ENCODE measurements at places on chromosomes 5 and 9.

DNA sequence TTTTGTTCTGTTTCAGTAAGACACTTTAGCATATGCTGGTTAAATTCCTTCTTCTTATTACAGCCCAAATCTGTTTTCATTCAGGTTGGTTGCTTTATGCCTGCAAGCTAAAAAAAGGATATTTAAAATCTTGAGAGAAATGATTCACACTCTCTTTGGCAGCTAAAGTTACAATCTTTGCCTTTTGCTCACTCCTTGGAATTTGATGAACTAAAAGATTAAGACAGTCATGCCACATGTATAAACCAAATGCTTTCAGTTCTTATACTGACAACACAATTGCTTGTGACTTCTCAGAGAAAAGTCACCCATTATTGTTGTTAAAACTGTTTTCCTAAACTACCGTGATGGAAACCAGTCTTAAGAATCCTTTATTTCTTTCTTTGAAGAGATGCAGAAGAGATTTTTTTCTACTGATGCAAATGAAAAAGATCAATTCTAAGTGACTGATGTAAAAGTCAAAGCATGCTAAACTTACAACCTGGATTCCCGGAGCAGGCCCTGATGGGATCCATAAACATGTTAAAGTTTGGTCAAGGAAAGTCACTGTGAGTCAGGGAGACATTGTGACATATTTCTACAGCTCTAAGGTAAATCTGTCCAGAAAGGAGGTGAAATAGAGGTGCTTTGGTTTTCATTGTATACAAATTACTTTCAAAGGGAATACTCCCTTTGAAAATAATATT is 144.2 kb upstream of the CDH10 start:
- no peak for DNase-seq

DNA sequence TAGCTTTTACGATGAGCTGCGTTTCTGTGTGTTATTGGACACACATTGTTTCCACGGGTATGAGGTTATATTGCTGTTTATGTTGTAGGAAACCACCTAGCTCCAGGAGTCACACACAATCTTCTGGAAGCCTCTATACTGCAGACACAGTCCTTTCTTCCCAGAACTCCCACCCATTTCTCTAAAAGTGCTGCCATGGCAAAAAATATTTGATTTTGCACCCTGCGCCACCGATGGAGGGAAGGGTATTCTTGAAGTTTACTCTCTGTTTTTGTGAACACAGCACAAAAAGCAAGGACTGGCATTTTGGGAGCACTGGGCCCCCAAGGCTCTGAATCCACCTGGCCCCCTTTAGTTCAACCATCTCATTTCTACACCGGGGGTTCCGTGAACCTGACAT is 187.5 kb downstream of the ICE1 start:
- DNase-seq: no peak

DNA sequence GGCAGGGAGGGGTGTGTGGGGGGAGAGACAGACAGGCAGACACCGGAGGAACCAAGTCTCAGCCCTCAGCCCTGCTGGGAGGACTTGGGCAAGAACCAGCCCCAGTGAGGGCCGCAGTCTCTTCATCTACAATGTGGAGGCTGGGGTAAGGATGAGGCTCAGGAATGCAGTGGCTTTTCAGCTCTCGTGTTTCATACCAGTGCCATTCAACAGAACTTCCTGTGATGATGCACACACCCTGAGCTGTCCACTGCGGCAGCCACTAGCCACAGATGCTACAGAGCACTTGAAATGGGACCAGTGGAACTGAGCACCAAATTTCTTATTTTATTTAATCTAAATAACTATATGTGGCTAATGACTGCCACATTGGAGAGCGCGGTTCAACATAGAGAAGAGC is 10.7 kb downstream of the CAMK2A start:
- DNase-seq: no peak

GRCh38 chr5:98905857-98906688 is 22.7 kb downstream of the CHD1 start:
- no peak for DNase-seq

DNA sequence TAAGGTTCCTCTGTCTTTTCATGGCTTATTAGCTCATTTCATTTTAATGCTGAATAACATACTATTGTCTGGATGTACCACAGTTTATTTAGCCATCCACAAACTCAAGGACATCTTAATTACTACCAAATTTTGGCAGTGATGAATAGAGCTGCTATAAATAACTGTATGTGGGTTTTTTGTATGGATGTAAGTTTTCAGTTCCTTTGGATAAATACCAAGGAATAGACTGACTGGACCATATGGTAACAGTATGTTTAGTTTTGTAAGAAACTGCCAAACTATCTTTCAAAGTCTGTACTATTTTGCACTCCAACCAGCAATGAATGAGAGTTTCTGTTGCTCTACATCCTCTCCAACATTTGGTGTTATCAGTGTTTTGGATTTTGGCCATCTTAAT is 38.7 kb downstream of the SCAMP1 start:
- DNase-seq: no peak

DNA sequence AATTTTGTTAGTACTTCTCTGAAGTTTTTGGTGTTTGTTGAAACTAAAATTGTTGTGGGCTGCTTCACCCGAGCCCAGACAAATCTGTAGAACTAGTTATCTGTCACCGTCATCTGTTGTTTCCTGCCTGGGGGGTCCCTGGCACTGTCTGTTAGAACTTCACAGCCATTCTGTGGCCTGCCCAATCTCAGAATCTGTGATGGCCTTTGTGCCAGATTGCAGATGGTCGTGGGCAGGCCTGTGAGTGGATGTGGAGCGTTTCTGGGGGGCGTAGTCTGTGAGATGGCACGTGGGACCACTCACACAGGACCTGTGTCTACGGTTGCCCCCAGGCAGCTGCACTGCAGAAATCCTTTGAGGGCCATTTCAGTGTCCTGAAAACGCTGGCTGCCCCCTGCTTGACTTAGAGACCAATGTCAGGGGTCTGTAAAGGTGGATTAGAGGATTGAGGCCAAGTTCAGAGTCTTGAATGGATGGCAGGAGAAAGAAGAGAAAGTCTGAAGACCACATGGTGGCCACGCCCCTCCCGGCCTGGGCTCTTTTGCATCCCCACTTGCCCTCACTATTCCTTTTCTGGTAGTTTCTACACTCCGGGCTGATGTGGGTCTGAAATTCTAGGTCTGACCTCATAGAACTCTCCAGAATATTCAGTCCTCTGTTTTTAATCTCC is 38.3 kb downstream of the TRIO start:
- DNase-seq: no peak

GRCh38 chr9:4803670-4804530 is 11.2 kb downstream of the RCL1 start:
- DNase-seq: no peak

GRCh38 chr5:125775896-125776295 is 647.3 kb upstream of the GRAMD2B start:
- no peak for DNase-seq

- DNase-seq: no peak
Measured at GRCh38 chr5:95628933-95629332, 9.0 kb downstream of the GPR150 start.

Measured in stimulated activated CD4-positive, alpha-beta T cell treated with anti-CD3 and anti-CD28 coated beads, Interleukin-4, amount 100 ng/mL, for 4 hours (primary cell).